Activated CD8-positive, alpha-beta T cell treated with anti-CD3 and anti-CD28 coated beads for 36 hours (primary cell): ENCODE measurements at places on chromosomes 6 and 20.

DNA sequence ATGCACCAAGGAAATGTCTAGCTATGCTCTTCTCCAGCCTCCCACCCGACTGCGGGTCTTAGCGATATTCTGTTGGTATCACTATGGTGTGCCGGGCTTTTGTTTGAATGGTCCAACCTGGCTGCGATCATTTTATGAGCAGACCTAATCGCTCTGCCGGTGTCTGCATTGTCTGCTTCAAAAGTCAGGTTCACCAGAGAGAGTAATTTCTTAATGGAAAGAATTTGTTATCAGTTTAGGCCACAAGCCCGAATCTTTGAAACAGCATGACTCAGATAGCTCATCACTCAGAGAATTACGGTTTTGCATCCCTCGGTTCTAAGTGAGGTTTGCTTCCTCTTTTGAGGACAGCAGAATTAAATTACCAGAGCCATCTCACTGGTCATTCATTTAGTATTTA is 521.0 kb upstream of the ARID1B start:
- DNase-seq = peak; percentile 32

DNA sequence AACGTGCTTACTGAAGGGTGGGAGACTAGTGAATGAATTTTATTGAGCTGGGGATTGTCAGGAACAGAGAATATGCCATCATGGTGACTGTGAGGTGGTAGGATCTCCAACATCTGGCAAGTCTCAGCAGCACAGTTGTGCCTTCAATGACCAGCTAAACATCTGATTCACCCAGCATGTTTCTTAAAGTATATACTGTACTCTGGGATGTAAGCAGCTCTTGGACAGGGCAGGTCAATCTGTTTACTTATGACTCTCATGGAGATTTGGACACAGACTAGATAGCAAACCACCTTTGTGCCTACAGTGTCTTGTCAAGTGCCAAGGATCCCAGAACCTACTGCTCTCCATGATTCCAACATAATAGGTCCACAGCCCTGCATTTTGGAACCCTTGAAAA is 801.0 kb upstream of the CITED2 start:
- DNase-seq = no peak

GRCh38 chr20:20293691-20294385 is 74.1 kb upstream of the INSM1 start:
- DNase-seq = no peak

- DNase-seq = no peak
Measured at GRCh38 chr6:131122007-131122406, 13.3 kb upstream of the AKAP7 start.

DNA sequence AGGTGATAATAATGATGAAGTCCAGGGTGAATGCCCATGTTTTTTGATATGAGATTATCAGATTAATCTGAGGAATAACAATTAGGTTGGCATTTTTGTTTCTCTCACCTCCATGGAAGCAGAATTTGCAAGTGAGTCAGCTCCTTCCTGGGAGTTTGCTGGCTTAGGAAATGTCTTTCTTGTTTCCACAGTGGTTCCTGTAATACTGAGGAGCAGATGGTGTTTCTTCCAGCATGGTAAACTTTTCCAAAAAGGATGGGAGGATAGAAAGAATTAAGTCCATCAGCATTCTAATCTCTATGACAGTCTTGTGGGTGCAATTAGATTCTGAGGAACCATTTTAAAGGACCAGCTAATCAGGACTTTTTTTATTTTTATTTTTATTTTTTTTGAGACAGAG is 40.5 kb downstream of the SNAP25 start:
- DNase-seq = no peak

GRCh38 chr6:99512033-99512432 is 3.2 kb downstream of the USP45 start:
- peak; percentile 41 for DNase-seq

- no peak for DNase-seq
Measured at GRCh38 chr20:45358282-45359068, 4.5 kb upstream of the SYS1 start.

- no peak for DNase-seq
Measured at GRCh38 chr6:168684471-168684870, 243.5 kb downstream of the SMOC2 start.

GRCh38 chr6:109524129-109524528 is 41.1 kb upstream of the ZBTB24 start:
- DNase-seq = no peak

DNA sequence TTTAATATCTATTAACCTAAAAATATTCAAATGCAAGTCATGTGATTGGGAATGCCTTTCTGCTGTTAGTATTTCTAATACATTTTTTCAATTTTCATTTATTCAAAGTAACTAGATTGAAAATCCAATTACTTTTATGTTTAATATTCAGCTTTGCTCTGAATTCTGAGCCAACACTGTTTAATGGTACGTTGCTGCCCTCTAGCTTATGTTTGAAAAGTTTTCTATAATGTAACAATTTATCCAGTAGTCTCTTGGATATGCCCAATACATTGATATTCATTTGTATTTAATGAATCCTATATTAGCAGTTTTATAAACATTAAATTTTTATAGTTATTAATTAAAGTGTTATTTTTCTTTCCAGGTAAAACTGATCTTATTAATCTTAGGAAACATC is 47.4 kb downstream of the LGSN start:
- DNase-seq = no peak

- peak; percentile 96 for DNase-seq
Measured at GRCh38 chr6:106141441-106142237, 55.5 kb downstream of the PRDM1 start.

- DNase-seq = no peak
Measured at GRCh38 chr6:108714766-108715414, 133.3 kb upstream of the ARMC2 start.

- DNase-seq = no peak
Measured at GRCh38 chr20:49765413-49765736, 47.3 kb upstream of the SLC9A8 start.
